ENCODE measurements at places on chromosomes 5 and 9.

DNA sequence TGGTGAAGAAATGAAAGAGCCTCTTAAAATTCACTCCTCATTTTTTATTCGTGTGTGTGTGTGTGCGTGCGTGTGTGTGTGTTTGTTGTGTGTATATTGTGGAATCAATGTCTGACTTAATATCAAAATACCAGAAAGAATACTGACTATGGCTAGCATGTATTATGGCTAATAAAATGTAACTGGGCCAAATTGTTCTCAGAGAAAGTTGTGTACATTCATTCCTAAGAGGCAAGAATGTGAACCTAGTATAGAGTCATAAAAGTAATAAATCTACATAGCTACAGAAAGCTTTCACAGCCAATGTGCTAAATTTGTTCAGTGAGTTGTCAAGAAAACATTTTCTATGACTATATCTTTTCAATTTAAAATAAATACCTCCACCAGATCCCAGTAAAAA lies 211.5 kb downstream of the EBF1 start:
- no peak for DNase-seq

DNA sequence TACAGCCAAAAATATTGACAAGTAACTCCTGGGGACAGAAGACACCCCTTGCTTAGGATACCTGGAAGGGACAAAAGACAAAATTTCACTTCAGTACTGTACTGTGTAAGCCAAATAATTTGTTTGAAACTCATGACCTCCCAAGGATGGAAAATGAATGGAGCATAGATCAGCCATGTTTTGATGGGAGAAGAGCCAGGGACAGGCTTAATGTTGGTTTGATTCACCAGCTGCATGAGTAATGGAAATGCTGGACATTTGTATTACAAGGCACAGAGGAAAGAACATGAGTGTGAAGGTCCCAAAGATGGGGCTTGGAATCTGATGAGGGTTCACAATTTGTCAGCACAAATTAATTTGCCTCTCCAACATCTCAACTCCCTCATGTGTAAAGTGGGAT lies 122.8 kb downstream of the ENC1 start:
- no peak for DNase-seq

- DNase-seq: no peak
Observed at GRCh38 chr5:39608024-39608423, 183.2 kb upstream of the DAB2 start.

DNA sequence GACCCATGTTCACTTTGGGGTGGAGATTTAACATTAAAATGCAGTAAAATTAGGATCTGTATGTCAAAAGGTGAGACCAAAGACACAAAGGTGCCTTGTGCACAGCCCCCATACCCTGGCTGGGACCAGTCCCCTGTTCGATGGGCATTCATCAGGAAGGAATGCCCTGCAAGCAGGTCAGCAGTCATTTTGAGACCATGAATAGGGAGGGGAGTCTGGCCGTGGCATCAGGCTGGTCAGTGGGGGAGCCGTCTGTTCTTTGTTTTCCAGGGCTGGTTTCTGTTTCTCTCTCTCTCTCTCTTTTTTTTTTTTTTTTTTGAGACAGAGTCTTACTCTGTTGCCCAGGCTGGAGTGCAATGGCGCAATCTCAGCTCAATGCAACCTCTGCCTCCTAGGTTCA lies 68.9 kb upstream of the GOLM1 start:
- no peak for DNase-seq

DNA sequence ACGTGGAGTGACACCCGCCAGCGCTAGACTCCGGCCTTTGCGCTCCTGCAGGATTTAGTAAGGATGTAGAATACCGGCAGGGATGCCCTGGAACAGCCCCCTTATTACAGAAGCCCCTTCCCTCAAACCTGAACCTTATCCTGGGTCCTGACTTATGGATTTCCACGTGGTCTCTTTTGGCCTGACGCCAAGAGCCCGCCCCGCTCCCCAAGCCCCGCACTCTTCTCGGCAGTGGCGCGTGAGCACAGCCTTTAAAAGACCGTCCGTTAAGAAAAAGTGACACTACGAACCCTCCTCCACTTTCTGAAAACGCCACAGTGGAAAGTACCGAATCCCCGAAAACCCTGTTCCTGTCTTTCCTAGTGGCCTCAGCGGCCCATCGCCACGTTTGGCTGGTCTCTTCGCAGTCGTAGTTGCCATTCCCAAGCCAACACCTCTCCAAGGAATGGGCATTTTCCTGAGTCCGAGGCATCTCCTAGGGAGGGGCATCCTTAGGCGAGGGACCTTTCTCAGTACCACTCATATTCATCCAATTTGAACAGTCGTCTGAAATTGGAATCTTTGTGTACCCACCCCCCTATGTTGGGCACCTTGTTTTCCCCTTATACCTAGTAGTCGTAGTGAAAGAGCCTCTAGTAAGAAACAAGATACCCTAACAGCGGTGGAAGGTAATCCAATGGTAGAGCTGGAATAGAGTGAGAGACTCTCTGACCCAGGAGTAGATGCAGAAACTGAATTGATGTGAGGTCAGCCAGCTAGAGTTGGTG lies 732 bp upstream of the MCIDAS start:
- DNase-seq: no peak

GRCh38 chr5:83249156-83249555 lies 171.8 kb downstream of the XRCC4 start:
- no peak for DNase-seq

- no peak for DNase-seq
Observed at GRCh38 chr5:112669328-112669963, 68.2 kb upstream of the APC start.
